ENCODE measurements at places on chromosomes 5 and 9.

DNA sequence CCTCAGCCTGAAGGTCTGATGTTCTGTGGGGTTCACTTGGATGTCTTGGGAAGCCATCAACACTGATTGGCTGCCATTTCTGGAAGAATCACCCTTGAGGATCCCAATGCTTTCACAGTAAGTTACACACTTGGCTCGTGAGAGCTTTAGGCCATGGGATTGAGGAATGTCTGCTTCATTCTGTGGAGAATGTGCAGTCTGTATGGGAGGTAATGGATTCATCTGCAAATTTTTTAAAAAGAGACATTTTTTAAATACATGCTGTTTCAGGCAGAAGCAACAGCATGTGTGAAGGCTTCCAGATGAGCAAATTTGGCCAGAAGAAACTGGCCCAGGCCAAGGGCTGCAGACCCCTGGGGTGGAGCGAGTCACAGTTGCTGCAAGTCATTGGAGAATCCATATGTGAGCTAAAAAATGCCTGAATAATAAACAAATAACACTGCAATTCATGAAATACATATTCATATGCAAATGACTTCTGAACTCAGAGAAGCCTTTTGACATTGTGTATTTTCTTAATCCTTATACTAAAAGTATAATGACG, 146.3 kb upstream of the RASEF start:
- no peak for DNase-seq

- no peak for DNase-seq
Measured at GRCh38 chr5:41871852-41872251, 1.6 kb upstream of the OXCT1 start.

DNA sequence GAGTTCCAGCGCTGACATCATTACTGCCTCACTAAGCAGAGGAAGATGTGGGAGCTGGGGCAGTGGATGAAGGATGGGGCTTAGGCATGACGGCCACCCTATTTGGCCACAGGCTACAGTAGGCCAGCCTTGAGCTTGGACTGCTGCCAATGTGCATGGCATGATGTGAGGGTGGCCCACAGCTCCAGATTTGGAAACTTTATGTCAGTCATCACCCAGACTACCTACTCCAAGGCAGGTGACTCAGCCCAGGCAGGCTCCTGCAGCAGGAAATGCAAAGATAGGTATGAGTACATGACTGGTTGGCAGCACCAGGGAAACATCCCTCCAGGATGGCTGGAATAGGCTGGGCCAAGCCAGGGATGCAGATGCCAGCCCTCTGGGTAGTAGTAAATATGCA, 303.6 kb downstream of the SPOCK1 start:
- DNase-seq, result no peak

DNA sequence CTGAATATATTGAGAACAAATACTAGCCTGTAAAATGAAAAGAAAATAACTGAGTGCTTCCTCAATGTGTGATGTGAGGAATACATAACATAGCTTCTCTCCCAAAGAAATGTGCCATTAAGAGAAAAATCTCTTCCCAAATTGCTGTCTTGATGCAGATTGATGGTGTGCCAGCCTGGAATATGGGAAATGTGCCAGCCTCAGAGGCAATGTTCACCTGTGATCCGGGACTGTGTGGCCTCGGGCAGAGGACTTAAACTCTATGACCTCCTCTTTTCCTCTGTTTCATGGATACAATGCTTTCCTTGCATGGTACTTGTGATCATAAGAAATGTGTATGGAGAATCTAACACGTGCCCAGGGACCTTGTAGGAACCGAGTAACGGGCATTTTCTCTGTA, 370.9 kb downstream of the DIRAS2 start:
- no peak for DNase-seq

DNA sequence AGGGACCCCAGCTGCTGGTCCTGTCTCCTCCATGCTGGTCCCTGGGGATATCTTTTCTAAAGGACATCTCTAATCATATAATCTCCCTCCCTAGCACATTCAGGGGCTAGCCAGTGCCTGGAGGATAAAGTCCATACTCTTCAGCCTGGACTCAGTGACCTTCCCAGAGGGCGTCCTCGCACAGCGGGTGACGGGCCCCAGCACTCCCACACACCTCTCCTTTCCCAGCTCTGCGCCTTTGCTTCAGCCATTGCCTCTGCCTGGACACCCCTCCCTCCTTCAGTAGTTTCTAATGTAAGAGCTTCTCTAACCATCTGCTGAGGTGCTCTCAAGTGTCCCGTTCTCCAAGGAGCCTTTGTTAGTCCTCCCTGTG, 15.2 kb upstream of the TNIP1 start:
- DNase-seq, result no peak

DNA sequence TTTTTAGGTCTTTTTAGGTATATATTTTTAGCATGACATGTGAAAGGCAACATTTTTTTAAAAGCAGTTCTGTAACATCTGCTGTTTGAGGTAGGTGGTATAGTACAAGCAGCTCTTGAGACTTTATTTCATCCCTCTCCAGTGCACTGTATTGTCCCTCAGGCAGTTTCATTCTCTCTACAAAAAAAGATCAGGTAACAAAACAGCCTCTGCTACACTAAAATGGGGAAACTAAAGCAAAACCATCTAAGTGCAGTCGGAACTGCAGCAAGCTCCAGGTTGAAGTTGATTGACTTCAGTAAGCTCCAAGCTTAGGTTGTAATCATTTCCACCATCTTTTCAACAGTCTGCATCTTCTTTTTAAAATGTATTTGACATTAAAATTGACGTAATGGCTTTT, 195.6 kb downstream of the DEPDC1B start:
- no peak for DNase-seq

GRCh38 chr5:174708476-174709207, 15.7 kb upstream of the MSX2 start:
- DNase-seq, result no peak

DNA sequence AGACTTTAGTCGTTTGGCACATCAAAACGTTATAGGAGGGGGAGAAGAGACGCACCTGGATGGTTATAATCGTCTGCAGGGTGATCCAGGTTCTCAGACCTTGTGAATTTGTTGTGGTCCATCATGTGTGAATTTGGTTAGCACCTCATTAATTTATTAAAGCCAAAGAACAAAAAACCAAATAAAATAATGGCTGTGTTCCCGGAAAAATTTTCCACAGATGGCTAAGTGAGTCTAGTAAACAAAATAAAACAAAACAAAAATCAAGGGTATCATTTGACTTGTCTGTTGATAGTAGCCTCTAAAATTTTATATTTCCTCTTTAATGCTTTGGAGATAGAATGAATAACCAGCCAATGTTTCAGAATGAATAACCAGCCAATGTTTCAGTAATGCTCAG, 119.7 kb downstream of the ACTBL2 start:
- DNase-seq, result no peak

DNA sequence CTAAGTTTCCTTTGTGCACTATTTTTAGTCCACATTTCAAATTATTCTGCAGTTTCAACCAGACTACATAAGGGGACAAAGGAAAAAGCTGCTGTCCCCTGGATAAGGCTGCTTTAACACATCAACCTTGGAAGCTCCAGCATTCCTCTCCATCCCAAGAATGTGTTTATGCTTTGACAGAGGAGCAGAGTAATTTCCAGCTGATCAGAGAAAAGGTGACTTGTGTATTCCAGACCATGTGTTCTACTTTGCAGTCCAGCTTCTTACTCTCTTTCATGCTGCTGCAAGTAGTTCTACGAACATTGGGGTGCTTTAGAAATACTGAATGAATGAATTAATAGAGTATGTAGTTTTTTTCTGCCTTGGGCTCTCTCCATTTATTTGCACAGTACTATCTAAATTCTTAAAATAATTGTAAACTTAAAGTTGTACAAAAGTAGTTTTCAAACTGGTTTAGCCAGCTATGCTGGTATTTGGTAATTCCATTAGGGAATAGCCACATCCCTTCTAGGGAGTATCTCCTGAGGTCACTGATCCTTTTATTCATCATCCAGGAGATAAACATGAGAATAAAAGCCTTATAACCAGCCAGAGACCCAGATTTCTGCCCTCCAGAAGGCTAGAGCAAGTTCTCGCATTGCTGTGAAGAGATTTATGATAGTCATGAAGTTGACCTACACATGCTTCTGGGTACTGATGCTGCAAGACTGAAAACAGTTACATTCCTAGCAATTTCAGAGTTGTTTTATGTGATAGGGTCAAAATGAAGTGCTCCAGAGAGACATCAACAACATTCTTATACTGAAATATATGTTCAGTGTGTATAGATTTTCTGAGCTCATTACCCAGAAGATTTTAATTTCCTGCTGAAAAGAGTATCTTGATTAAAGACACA, 215.2 kb downstream of the COMMD10 start:
- DNase-seq, result no peak

- no peak for DNase-seq
Measured at GRCh38 chr9:93531374-93531773, 45.0 kb upstream of the PHF2 start.

DNA sequence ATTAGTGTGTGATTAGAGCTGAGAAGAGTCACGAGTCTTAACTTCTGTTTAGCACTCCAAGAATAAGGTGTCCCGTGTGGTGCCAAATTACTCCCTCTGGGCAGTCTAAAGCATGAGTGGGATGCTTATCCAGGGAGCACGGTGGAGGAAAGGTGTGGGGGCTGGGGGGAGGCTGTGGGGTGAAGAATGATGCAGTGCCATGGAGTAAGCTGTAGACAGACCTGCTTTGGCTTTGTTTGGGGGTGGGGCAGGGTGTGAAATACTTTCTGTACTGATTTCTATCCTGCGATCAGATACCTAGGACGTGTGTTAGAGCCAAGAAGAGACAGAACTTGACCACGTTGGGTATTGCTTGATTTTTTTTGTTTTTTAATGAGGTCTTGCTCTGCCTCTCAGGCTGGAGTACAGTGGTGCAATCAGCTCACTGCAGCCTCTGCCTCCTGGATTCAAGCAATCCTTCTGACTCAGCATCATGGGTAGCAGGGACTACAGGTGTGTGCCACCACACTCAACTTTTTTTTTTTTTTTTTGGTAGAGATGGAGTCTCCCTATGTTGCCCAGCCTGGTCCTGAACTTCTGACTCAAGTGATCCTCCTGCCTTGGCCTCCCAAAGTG, 232.8 kb downstream of the MAN2A1 start:
- no peak for DNase-seq

DNA sequence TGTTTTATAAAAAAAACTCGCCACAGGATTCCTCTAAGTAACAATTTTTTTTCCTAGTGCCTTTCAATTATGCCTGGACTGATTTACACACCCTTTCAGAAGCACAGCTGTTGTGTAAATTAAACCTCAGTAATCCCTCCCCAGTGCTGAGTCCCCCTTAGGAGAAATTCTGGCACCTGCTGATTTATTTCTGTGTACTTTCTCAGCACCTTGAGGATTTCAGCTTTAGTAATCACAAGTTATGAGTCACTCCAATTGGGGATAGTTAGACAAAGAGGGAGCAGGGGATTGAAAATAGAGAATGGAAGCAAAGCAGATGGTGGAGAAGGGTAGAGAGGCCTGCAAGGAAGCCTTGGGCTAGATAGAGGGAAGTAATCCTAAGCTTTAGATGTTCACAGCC, 171.7 kb downstream of the TTLL11 start:
- DNase-seq, result no peak

Measured in stimulated activated CD4-positive, alpha-beta T cell treated with anti-CD3 and anti-CD28 coated beads, Interleukin-1b, Interleukin-23, amount 100 ng/mL, for 1 hour (primary cell).